ENCODE measurements at places on chromosomes 6 and 20.

- no peak for DNase-seq
Observed at GRCh38 chr20:41170386-41171105, 33.2 kb downstream of the PLCG1 start.

GRCh38 chr6:81978230-81978629 lies 225.7 kb upstream of the TENT5A start:
- DNase-seq, result no peak

GRCh38 chr20:32068174-32068573 lies 16.1 kb downstream of the HCK start:
- DNase-seq, result no peak

GRCh38 chr20:34768096-34768495 lies 57.4 kb downstream of the NCOA6 start:
- DNase-seq, result peak; percentile 67

- DNase-seq, result no peak
Observed at GRCh38 chr20:22688485-22688884, 104.1 kb upstream of the FOXA2 start.

DNA sequence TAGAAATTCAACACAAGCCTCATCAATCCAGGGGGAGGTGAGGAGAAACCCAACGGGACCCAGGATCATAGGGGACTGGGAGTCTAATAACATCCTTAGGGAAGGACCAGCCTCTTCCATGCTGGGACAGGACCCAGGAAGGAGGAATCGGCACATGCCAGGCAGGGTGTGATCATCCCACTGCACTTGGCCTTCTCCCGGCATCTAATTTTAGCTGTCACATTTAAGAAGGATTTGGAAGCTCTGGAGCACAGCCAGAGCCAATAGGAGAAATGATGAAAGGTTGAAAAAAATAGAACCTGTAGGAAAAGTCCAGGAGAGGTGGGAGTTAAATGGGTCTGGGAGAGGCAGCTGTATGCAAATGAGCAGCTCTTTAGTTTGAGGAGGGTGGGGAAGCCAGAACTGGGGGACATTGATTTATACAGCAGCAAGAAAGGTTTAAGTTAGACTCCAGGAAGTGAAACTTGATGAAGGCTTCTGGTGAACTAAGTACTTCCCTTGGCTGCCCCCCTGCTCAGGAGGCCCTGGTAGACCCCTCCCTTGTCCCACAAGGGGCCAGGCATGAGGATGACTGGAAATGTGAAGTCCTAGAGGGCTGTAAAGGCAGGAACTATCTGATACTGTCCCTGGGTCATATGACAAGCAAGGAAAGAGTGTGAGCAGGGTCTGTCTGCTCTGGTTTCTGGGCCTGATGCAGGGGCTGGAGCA lies 260.3 kb downstream of the LRFN2 start:
- no peak for DNase-seq

DNA sequence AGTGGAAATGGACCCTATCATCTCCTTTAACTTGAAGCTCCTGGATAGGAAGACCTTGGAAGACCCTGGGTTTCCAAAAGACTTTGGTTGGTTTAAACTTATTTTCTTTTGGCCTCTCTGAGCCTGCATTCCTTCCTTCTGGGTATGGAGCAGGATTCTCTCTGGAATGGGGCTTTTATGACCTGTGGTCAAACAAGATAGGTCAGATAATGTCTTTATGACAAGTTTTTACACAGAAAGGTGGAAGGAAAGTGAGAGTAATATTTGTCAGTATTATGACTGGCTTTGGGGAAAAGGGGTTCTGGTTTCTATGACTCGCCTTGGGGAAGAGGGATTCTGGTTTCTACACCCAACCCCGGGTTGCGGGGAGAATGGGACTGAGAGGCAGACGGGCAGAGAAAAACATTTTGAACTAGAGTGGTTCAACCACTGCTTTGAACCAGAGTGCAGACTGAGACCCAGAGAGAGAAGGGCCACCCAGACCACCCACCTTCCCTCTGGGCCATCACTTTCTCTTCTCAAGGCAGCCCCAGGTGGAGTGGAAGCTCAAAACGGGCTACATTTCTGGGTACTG lies 37.6 kb upstream of the KCNK5 start:
- no peak for DNase-seq

- DNase-seq, result no peak
Observed at GRCh38 chr6:165819394-165819793, 156.4 kb upstream of the PDE10A start.

DNA sequence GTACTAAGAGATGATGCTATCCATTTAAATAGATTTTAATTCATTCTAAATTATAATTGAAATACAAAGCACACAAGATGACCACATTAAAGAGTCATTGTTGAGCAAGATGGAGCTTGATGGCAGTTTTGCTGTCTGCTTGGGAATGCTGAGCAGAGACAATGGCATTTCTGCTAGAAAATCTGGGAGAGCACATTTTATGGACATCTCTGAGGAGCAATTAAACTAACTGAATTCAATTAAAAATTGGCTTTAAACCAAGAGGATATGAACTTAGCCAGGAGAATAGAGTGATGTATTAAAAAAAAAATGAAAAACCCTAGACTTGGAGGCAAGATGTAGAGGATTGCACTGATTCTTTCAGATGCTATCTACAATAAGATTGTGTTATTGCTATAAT lies 19.1 kb upstream of the ADGRB3 start:
- no peak for DNase-seq

- DNase-seq, result no peak
Observed at GRCh38 chr20:49469060-49469459, 13.4 kb downstream of the KCNB1 start.

GRCh38 chr6:41818271-41819054 lies 31.0 kb downstream of the TOMM6 start:
- DNase-seq, result no peak

- no peak for DNase-seq
Observed at GRCh38 chr6:40138273-40138720, 204.0 kb upstream of the MOCS1 start.

DNA sequence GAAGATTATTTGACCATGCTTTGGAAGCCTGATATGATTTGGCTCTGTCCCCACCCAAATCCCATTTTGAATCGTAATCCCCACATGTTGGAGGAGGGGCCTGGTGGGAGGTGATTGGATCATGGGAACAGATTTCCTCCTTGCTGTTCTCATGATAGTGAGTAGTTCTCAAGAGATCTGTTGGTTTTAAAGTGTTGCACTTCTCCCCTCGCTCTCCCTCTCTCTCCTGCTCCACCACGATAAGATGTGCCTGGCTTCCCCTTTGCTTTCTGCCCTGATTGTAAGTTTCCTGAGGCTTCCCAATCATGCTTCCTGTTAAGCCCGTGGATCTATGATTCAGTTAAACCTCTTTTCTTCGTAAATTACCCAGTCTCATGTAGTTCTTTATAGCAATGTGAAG lies 21.7 kb upstream of the FAM217A start:
- DNase-seq, result no peak

Data from fibroblast of skin of right biceps (primary cell).